ENCODE measurements at places on chromosomes 7 and 10.

DNA sequence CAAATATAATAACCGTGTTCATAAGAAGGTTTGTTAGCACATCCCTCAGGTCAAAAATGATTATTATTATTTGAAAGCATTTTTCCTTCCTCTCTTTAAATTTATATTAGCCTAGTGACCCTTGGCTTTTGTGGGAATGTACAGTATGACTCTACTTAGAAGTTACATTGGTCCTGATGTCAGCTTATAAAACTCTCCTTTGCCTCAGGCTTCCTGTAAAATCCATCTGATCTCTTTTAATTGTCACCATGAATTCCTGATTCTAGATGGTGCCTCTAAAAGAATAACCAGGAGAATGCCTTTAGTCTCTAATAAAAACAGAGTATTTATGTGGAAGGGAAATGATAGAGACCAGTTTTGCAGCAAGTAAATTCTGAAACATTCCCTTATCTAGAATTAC lies 1134.4 kb downstream of the XPNPEP1 start:
- no peak for DNase-seq

GRCh38 chr10:48608976-48609375 lies 4.1 kb upstream of the ARHGAP22 start:
- DNase-seq = no peak

DNA sequence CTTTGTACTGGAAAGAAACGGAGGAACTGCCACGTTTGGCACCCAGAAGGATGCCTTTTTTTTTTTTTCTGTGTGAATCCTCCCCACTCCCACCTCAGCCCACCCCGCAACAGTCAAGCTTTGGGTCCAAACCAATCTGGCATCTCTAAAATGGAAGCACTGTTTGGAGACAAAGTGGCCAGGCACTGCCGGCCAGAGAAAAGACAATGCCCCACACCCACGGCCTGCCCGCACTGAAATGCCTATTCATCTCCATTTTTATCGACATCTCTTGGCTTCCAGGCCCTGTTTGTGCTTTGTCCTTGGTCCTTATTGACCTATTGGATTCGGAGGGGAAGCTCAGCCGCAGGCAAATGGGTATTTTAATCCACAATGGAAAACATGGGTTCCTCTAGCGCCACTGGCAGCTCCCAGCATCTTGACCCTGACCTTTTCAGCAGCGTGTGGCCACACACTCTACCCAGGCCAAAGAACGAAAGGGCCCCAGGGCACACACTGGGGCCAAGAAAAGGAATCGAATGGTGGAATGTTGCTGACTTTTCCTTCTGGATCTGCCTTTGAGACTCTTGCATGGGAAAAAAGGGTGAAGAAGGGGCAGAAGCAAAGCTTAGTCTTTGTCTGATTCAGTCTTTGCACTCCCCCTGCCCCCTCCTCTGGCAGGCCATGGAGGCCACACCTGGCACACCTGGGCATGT lies 162.6 kb upstream of the CDCA7L start:
- no peak for DNase-seq

DNA sequence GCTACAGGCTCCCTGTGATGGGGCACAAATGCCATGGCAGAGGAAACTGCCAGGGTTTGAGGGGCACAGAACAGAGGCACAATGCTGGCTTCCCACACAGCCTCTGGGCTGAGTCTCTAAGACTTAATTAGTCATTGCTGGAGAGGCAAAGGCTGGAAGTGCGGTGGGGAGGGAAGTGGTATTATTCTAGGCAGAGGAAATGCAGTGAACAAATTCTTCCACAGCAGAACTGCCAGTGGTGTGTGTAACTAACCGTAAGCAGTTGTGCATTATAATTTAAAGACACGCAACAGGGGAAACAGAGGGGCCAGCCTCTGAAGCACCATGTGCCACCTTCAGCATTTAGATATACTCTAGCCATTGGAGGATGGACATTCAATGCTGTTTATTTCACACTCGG lies 12.8 kb downstream of the ICA1 start:
- DNase-seq = no peak

DNA sequence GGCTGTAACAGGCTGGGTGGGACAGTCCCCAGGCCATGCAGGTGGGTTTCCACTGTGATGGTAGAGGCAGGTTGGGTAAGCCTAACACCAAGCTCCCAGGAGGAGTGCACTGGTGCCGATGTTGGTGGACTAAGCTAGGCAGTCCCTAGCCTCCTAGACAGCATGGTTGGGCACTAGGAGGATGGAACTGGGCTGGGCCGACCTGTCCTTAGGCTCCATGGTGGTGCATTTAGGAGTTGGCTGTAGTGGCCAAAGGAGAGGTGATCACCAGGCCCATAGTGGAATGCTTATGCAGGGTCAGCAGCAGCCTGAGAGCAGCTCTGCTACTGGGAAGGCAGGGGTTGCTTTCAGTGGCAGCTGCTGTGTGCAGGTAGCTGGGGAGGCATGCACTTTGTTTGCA lies 247.7 kb upstream of the CNTNAP2 start:
- DNase-seq = no peak

GRCh38 chr7:94286111-94286510 lies 108.6 kb upstream of the COL1A2 start:
- no peak for DNase-seq
